Large intestine (tissue), 12 donors: ENCODE measurements at places on chromosomes 12 and 14.

- no peak for DNase-seq
These were observed 81.6 kb downstream of the CCDC92 start for GRCh38 chr12:123891011-123891410.

GRCh38 chr14:94636744-94637412 lies 24.7 kb downstream of the SERPINA3 start:
- no peak for DNase-seq

DNA sequence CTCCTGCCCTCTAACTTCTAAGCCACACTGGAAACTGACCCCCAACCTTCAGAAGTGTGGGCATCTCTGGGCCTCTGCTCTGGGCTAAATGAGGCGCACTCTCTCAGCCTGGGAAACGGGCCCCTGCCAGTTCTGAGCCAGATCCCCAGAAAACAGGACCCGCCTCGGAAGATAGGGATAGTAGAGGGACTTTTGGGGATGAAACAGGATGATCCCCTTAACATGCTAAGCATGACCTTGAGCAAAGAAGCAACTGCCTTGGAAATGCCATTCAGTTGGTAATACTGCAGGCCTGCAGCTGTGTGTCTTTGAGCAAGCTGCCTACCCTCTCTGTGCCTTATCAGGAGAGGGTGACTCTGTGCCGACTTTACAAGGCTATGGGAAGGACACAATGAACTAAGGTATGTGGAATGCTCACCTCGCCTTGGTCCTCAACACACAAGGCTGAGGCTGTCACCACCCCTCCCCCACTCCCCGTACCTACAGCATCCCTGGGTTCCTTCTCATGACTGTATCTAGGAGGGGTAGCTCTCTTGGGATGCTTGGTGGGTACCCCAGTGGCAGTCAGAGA lies 54.0 kb downstream of the NCOR2 start:
- no peak for DNase-seq

DNA sequence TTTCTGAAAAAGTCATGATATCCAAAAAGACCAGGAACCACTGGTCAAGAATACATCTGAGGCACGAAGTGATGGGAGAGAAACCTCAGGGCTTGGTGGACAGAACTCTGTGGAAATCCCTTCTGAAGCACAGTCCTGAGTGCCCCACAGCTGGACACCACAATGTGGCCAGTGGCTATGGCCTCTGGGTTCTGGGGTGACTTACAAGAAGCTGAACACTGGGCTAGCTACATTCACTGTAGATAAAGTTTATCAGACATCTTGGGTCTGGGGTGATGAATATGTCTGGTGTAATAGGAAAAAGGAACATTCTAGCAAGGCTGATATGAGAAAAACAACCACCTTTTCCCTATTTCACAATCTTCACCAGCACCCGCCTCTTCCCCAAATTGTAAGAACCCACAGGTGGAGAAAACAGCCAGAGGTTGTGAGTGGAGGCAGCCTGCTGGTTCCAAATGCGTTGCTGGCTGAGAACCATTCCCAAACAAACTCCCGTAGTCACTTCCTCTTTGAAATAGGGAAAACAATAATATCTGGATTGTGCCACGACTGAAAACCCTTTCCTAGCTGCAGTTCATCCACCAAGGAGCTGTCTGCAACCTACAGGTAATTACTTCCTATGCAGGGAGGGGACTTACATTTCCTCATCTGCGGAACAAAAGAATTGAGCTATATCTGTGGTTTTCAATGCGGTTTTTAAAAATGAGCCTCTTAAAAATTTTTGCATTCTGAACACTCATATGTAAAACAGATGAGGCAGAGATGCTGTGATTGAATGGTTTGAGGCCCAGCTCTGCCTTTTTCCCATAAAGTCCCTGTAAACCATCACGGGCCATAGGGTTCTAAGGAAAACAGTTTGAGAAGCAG lies 193.6 kb downstream of the SLC41A2 start:
- DNase-seq, result no peak

DNA sequence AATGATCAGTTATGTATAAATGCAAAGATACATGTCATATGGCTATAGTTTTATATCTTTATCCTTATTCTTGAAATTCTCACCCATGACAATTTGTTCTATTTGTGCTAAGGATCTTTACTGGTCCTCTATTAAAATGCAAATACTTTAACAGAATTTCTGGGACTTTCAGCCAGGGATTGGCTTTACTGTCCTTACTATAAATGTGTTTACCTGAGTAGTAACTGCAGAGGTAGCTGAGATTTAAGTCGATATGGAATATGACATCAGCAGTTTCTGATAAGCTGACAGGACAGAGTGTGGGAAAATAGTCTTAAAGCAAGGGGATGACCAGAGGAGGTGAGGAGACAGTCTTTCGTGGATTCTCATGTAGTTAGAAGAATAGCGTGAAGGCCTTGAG lies 206.4 kb downstream of the DIO2 start:
- no peak for DNase-seq
